ENCODE measurements at places on chromosomes 16 and 17.

- no peak for DNase-seq
Measured at GRCh38 chr17:40362696-40363110, 1.8 kb downstream of the GJD3 start.

DNA sequence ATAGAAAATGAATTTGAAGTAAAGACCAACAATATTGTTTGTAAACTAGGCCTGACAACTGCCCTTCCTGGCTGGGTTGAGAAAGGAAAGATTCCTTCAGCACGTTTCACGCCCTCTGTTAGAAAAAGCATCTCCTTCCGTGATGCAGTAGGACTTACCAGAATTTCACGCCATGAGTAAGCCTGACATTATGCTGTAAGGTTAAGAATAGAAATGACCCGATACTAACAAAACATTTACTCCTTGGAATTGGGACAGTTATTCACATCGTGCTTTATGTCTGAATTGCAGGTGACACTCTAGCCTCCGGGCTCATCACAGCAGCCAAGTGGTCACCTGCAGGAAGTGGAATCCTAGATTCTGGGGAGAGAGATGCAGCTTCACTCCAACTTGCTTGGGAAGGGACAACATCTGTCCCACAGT, 17.5 kb downstream of the MARCHF10 start:
- DNase-seq: no peak

GRCh38 chr17:57606111-57606875, 138.8 kb downstream of the CCDC182 start:
- DNase-seq: no peak

- DNase-seq: no peak
Measured at GRCh38 chr16:68055395-68055794, 29.8 kb upstream of the NFATC3 start.

DNA sequence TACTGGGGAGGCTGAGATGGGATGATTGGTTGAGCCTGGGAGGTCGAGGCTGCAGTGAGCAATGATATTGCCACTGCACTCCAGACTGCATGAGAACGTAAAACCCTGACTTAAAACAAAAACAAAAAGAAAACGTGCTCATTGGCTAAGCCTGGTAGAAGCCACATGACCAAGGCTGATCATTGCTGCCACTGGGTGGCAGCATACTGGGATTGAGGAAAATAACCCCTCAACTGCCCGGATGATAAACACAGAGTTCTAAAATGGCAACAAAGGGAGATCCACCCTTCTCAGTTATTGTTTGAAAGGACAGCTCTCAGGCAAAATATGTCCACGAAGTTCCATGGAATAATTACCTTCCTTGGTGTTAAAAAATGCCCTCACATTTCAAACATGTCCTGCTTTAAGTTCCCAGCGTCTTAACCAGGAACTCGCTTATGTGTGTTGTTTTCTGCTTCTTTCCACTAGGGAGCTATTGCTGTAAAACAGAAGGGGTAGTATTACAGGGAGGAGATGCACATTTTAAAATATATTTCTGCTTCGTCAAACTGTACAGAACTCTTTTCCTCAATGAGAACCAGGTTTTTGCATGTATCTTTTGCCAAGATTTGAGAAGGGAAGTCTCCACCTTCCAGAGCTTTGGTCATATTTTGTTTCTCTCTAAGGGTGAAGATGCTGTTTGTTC, 675.3 kb downstream of the MAF start:
- no peak for DNase-seq

- DNase-seq: peak; percentile 9
Measured at GRCh38 chr16:89828199-89828869, at the start of gene SPIRE2. Gene SPIRE2 (plus strand): TSS chr16:89828475. CDS start chr16:89828551, 76 bp downstream.

DNA sequence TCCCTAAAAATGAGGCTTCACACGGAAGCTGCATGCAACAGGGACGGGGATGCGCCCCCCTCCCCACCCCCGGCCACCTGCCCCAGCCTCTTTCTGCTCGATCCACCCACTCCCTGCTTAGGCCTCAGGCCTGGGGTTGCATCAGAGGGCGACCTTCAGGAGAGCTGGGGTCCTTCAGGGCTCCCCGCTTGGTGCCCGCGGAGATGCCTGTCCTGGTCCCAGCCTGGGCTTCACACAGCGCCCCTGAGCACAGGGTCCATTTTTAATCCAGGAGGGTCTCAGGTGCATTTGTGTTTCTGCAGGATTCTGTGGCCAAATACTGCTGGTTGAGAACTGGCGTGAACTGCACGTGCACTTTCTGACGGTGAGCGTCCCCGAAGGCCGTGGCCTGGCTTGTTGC, 7.4 kb upstream of the APRT start:
- DNase-seq: no peak

GRCh38 chr17:1491443-1492248, 840 bp downstream of the MYO1C start:
- no peak for DNase-seq
